ENCODE measurements at places on chromosomes 5 and 9.

DNA sequence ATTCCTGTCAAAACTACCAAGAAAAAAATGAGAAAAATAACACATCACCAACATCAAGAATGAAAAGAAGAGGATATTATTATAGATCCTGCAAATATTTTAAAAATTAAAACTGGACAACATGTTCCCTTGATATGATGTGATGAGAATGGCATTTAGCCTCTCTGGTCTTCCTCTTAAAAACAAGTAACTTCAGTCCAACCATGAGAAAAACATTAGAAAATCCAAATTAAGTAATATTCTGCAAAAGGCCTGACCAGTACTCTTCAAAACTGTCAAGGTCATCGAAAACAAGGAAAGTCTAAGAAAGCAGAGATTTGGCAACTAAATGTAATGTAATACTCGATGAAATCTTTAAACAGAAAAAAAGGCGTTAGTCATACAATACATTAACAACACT lies 167.1 kb upstream of the SNX2 start:
- no peak for DNase-seq

DNA sequence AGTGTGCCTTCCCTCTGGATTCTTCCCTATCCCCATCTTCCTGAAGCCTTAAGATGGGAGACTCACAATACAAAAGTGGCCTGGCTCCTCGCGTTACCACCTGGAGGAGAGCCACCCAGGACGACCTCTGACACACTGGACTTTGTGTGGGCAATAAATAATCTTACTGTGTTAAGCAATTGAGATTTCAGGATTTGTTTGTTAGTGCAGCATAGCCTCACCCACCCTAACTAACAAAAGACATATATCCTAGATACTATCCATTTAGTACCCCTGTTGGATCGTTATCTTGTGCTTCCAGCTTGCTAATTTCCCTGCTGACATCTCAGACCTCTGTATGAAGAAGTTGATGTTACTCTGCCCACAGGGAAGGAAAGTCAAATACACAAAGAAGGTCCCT lies 7.9 kb downstream of the GABBR2 start:
- DNase-seq: no peak

- DNase-seq: peak; percentile 77
Measured at GRCh38 chr5:142508591-142508990, 177.3 kb downstream of the FGF1 start.

DNA sequence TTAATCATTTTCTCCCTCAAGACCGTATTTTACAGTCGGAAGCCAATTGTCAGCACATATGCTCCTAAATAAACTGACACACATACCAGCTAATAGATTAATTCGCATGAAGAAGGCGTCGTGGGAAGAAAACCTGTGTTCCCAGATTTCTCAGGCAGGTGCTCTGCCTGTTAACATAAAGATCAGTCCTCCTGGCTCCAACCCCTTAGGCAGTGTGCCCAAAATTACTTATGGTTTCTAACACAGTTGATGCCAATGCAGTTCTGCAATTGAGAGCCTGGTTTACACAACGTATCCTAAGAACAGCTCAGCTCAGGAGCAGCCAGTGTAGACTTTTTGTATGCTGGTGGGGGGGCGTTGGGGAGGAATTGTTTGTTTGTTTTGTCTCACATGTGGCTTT lies 208.3 kb downstream of the ENC1 start:
- DNase-seq: peak; percentile 89

DNA sequence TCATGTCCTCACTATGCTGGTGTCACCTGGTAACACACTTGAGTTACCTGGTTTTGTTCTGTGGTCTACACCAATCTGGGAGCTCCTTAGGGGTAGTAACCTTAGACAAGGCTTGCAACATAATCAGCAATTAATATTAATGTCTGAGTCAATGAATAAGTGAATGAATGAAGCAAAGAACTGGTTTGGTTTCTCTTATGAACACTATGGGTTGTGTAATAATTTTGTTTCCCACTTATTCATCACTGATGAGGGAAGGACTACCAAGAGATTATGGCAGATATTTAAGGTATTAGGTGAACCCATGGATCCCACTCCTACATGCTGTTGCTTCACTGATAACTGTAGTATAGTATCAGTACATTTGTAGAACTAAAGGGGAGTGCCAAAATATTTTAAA lies 116.0 kb downstream of the SLC12A2 start:
- DNase-seq: no peak

DNA sequence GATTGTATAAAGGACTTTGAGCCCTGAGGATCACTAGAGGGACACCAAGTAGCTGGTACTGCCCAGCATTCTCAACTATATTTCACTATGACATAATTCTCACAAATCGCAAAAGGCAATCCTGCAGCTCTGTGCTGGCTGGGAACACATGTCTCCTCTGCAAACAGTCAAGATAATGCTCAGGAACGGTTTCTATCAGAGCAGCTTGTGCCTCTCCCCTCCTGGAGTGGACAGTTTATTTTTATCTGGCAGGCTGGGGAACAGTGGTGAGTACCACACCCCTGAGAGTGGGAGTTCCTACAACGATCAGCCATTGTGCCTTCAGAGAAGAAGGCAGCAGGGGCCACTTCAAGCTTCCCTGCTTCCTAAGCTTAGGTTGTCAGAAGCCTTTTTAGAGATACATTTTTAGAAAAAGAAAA lies 65.8 kb downstream of the ERAP1 start:
- no peak for DNase-seq

DNA sequence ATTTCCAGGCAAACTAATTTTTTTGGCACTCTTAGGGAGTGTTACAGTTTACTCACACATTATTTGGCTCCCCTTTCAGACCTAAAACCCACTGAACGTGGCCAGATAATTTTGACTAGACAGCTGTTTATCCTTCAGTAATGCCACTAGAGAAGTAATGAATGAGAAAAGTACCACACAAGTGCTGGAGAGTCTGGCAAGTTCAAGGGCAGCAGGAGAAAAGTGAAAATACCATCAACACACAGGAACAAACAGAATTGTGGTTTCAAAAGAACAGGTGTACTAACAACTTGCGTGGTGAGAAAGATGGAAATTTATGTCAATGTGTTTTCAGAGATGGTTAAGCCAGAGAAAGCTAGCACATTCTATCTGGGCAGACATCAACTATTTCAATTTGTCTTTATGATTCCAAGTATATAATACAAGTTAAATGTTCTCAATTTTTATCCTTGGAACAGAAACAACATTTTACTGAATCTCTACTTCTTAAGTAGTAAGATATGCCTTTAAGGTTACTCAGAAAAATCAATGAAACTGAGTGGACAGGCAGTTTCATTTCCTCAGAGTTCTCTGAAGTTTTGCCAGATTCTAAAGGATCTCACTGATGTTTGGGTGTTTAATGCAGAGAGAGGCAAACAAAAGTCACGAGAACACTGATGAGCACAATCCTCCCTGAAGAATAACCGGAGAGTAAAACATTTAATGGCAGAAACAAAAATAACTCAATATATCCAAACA lies 91.0 kb downstream of the ARSB start:
- DNase-seq: no peak

- no peak for DNase-seq
Measured at GRCh38 chr5:138643040-138643791, 68.0 kb upstream of the HSPA9 start.

DNA sequence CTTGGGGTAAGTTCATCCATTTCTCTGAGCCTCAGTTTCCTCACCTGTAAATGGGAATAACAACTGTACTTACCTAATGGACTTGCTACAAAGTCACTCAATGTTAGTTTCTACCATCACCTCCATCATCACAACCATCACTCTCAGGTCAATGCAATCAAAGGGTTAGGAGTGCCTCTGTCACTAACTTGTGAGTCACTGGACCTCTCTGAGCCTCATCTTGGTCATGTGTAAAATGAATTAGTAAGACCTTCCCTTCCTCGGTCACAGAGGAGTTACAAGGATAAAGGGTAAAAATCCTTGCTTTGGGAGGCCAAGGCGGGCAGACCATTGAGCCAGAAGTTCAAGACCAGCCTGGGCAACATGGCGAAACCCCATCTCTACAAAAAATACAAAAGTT lies 12.8 kb downstream of the FABP6 start:
- no peak for DNase-seq

DNA sequence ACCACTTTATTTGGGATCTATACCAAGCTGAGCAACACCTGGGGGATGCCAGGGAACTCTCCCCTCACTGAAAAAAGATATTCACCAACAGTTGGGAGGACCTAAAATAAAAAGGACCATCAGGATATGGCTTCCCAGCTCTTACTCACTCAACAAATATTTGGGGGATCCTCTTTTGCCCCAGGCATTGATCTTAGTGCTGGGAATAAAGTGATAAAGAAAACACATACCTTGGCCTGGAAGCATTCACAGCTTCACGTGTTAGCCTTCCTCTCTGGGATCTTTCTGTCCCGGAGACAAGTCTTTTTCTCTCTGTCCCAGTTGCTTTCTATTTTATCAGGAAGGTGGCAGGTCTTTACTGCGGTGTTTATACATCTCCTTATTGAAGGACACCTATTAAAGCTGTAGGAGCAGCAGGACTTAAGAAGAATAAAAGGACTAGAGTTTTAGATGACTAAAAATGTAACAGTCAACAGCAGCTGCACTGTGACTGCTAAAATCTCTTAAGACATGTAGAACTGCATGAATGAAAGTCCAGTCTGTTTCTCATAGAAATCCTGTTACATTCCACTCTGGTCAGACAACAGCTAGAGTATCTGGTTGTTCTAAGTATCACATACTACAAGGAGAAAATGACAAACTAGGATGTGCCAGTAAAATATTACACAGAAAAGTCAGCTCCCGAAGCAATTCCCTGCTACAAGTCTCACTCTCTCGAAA lies 90.0 kb upstream of the ITGA2 start:
- no peak for DNase-seq

GRCh38 chr5:147949711-147950573 lies 43.6 kb upstream of the C5orf46 start:
- peak; percentile 29 for DNase-seq

DNA sequence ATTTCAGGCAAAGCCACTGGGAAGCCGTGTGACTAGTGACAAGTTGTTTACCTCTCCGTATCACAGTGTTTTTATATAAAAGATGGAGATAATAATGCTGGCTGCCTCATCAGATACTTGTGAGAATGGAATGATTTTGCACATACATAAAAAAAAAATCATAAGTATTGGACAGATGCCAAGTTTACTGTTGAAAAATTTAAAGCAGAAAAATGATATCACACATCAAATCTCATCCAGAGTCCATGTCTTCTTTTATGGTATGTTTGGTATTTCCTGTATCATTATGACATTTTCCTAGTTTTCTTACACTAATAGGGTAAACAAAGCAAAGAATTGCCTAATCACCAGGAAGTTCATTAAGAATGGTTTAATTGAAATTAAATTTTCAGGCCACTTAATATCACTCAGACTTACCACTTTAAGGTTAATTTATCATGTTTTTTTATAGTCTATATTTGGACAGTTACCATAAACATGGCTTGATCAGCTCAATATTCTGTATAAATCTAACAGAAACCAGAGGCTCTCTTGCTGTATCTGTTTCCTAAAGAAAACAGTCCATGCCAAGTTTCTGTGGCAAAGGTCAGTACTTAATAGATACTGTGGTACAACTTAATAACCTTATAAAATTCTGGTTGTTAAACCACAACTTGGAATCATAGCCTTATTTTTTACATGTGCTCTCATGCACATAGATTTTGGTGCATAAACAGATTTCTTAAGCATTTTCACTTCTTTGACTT lies 656.5 kb upstream of the RIOK2 start:
- DNase-seq: no peak

DNA sequence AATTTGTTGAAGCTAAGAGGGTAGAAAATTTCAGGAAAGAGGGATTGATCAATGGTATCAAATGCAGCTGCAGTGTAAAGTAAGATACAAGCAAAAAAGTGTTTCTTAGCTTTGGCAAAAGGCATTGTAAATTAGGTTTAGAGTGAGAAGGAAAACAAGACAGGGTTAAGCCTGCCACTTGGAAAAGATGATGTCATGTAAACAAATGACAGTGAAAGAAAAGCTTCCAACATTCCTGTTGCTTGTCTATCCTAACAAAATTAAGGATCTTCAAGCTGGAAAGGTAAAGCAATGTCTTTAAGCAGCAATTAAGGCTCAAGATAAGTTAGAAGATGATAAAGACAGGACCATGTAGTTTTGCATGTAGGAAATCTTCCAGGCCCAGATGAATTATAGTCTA lies 139.1 kb upstream of the PPP2R2B start:
- DNase-seq: no peak

- peak; percentile 72 for DNase-seq
Measured at GRCh38 chr9:133359399-133360175, 3.2 kb downstream of the SURF2 start.

GRCh38 chr9:98108531-98109031 lies 10.4 kb downstream of the TRIM14 start:
- no peak for DNase-seq

Measured in NCI-H2171 treated with DMSO at 0.1 percent for 48 hours (cell line).